ENCODE measurements at places on chromosomes 7 and 10.
A peak's percentile ranks its signal among the peaks of the same experiment; 100 is the strongest.

GRCh38 chr10:9545073-9545472, 1472.6 kb upstream of the CELF2 start:
- DNase-seq = no peak

- DNase-seq = no peak
Measured at GRCh38 chr10:96560966-96561887, 25.6 kb downstream of the TM9SF3 start.

DNA sequence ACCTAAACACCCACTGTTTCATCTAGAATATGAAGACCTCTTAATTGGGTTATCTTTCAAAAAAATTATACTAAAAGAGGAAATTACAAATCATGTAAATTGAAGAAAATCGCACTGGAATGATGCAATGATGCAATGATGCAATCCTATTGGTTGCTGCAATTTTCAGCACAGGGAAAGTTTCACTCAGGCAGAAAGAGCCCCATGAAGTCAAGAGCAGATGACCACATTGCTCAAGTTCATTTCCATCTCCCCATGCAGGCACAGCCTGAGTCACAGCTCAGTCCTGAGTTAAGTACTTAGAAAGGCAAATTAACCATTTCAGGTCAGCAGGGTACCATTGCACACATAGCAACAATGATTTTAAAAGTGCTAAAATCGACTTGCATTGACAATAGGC, 180.3 kb upstream of the MYO3A start:
- no peak for DNase-seq

GRCh38 chr10:49298671-49298982, 343 bp upstream of the C10orf71 start:
- DNase-seq = no peak

DNA sequence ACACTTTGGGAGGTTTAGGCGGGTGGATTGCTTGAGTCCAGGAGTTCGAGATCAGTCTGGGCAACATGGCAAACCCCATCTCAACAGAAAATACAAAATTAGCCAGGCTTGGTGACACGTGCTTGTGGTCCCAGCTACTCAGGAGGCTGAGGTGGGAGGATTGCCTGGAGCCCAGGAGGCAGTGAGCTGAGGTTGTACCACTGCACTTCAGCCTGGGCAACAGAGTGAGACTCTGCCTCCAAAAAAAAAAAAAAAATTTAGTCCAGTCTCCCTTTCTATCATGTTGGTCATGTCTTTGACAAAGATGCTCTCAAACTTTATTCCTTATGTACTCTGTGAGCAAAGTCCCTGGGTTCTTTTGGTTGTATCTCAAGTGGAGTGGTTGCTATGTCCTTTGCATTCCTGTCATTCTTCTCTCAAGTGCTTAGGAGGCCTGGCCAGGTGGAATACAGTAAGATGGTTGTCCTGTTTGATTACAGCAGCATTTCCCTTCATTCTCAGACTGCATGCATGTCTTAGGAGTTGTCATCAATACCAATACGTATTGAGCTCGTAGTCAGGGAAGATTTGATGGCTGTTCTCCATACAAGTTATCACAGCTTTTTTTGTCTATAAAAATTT, 85.7 kb downstream of the MMRN2 start:
- no peak for DNase-seq

DNA sequence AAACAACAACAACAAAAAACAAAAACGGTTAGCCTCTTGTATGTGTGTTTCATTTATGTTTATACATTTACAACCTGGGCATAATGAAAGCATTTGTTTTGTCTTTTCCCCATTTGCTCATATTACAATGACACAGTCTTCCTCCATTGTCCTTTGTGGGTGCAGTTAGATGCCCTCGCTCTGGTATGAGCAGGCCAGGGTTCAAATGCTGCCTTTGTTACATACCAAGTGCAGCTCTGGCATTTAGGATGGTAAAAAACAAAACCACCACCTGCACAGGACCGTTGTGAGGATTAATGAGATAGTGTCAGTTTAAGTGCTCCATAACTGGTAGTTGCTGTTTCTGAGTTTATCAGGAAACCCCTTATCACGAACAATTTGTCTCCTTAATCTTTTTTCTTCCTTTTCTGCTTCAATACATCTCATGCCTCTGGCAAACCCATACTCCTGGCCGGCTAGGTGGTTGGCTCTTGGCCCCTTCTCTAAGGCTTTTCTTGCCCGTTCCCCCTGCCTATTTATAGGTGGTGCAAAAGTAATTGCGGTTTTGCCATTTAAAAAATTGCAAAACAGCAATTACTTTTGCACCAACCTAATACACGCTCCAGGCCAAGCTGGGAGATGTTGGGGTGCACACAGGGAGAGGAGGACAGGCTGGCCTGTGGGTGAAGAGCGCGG, 18.6 kb upstream of the TMEM225B start:
- DNase-seq = no peak

DNA sequence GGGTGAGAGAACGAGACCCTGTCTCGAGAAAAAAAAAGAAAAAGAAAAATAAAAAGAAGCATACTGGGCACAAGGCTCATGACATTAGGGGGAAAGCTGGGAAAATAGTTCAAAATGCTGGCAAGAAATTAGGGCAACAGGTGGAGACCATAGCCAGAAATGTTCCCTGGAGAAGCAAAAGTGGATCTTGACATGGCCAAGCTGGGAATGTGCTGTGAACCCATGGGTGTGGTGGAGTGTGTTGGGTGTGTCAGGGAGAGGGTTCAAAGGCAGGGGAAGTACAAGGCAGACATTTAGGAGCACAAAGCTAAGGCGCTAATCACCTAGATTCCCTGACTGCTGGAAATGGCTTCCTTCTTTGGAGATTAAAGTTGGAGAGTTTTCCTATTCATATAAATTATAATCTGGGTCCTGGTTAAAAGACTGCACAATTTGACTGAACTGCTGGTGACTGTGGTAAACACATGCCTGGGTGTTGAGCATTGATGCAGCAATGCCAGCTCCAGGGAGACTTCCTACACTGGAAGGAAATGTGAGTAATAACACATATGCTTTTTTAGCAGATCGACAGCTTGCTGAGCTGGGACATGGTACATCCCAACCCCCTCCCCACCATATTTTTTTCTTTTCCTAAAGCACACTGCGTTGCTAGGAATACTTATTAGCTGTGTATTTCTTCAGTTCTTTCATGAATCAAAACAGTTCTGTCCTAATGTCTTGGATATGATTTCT, 70.1 kb upstream of the ARHGAP21 start:
- no peak for DNase-seq

DNA sequence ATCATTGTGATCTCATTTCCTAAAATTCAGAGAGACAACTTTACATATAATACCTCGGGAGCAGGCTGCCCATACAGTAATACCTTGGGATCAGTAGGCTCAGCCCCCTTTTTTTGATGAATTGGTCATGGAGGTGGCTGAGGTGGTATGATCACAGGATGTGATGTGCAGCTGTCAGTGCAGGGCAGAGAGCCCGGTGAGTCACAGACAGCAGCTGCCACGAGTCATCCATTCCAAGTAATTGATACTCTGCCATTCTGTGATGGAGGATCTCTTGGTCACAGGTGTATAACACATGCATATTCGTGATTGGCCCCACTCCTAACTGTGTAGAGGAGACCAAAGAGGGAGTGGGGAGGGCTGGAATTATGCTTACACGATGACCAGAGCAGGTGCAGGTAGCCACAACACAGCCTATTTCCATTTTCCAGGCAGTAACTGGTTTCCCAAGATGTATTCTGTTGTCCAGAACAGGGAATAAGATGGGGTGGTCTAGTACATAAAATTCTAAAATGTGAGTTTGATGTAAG, 14.1 kb downstream of the NRCAM start:
- DNase-seq = no peak

DNA sequence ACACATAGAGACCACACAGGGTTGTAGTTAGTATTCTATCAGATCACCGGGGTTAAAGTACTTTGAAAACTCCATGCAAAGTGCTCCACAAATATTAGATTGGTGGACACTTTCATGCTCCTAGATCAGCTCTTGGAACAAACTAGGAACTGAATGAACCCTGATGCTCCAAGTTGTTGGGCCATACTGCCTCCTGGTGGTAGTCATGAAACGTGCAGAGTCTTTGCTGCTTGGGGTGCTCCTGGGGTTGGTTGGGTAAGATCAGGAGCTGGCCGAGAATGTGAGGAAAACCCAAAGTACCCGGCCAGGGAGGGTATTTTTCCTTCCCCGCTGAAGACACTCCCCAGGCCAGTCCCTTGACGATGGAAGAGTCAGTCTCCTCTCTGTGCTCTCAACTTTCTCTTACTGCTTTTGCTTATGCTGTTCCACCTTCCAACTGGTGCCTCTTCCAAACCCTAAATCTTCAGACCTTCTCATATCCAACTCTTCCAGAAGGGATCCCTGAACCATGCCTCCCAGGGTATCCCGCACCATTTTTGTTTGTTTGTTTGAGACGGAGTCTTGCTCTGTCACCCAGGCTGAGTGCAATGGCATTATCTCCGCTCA, 918 bp upstream of the RPEL1 start:
- peak; percentile 33 for DNase-seq

- no peak for DNase-seq
Measured at GRCh38 chr7:129771928-129772479, 160.5 kb downstream of the NRF1 start.

DNA sequence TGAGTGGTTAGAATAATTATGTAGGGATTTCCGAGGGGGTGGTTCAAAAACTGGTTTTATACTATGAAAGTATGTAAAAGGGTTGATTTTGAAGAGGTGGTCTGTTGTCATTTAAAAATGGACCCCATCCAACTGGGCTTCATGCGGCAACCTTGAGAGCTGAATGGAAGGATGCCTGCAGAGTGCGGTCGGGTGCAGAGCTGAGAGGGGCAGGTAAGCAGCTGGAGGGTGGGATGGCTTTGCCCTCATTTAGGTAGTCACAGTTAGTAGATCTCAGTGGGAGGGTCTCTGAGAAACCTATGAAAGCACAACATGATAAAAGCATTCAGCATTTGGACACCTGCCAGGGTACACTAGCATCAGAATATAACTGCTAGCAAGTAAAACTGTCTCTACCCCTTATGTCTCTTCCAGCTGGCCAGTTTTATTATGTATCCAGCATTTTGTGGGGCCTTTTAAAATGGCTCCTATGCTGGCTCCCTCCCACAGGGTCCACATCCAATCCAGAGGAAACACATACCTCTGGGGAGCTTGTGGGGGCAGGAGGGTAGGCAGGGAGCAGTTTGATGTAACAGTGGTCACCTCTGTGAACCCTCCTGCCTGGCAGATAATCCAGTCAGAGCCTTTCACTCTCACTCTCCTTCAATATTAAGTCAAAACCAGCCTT, 75.9 kb upstream of the MAGI2 start:
- no peak for DNase-seq

DNA sequence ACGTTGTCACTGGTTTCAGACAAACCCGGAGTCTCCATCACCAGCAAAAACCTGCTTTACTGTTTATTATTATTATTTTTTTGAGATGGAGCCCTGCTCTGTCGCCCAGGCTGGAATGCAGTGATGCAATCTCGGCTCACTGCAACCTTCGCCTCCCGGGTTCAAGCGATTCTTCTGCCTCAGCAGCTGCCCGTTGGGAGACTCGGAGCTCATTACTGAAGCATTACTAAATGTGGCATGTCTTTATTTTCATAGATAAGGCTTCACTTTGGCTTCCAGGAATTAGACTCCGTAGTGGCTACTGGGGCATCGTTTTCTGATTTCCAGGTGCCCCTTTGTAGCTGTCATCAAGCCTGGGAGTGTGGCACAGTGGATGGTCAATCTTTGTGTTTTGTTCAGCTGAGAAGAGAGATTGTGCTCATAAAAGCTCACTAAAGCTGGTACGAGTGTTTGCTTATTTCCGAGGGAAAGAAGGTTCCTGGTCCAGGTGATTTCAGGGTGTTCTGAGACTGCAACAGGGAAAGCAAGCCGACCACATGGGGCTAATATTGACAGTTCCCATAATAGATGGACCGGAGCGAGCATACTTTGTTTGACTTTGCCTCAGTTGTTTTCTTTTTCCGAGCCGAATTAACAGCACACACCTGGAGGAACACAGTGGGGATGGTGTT, 163.1 kb downstream of the CAMK1D start:
- no peak for DNase-seq

DNA sequence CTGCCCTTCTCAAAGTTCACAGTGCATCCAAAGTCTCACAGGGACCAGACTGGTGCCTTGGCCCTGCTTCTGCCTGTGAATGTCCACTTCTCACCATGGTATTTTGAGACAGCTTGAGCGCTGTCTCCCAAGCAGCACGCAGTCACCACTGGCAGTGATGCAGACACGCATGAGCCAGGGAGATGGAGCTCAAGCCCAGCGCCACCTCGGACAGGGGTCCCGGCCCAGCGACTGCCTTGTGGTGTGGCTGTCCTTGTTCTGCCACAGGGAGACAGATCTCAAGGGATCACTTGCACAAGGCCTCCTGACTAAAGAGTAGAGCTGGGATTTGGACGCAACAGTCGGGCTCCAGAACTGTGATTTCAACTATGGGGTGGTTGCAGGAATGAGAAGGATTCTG, 92.6 kb upstream of the MBL2 start:
- no peak for DNase-seq

DNA sequence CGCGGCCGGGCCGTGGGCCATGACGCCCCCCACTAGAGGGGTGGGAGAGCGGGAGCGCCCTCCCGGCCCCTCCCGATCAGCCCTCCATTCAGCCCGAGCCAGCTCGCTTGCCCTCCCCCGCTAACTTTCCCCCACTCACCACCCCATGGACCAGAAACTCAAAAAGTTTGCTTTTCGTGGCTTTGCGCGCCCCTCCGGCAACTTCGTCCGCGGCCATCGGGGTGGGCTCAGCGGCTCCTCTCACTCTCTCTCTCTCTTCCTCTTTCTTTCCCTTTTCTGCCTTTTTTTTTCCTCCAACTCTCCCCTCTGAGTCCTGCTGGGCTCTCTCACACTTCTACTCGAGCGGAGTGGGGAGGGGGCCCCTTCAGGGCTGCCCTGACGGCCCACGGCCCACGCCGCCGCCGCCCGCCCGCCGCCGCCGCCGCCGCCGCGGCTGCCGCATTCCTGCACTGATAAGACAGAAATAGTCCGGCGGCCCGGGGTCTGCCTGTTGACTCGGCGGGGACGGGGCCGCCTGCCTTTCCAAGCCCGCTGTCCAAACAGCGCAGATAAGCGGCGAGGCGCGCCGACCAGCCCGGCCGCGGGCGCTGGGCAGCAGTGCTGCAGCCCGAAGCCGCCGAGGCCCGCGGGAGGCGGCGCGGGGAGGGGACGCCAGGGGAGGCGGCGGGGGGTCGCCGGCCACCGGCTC, at the start of gene SMARCD3:
TSS of gene SMARCD3 (minus strand) at position 349 of the 688 bp plus-strand sequence. CDS start at position 217, 132 bp downstream.
- DNase-seq = no peak

- DNase-seq = no peak
Measured at GRCh38 chr7:55570218-55570873, 2.0 kb downstream of the VOPP1 start.

DNA sequence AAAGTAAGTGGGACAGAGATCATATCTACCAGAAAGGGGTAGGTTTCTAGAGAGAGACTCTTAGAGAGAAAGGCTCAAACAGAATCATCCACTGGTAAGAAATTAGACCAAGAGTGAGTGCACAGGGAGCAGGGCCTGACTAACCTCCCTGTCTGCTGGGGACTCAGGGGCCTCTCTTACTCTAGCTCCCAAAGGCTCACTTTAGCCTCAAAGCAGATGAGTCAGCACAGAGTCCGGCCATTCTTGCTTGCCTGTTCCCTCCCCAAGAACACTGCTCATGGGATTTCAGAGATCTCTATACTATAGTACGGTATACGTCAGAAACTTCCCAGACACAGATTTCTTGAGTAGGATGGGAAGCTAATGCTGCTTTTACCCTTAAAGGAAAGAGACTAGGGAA, 32.7 kb downstream of the RBM28 start:
- no peak for DNase-seq

Data from activated T-helper 9 cell treated with anti-CD3 and anti-CD28 coated beads, Interleukin-2, amount 50 U/mL, for 16 hours (primary cell).